ENCODE measurements at places on chromosomes 13 and 19.

DNA sequence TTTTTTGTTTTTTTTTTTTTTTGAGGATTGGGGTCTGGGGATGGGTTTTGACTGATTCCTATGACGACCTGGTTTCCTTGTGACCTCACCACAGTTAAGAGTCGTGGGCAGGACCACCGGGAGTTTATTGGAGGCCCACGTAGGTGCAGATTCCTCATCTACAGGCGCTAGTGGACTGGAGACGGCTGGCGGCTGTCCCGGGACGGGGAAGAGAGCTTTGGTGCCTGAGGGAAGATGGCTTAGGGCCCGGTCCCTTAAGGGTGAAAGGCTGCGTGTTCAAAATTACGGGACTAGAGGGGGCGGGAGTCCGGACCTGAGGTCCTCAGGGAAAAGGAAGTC, 682 bp upstream of the TEAD2 start:
- DNase-seq: no peak

GRCh38 chr13:77918391-77919245, at the start of gene EDNRB:
TSS of gene EDNRB (minus strand) at chr13:77918831. CDS start at chr13:77918573, 258 bp downstream.
- DNase-seq: no peak

- DNase-seq: no peak
These were observed 224.7 kb downstream of the ZNF536 start for GRCh38 chr19:30596813-30597399.

DNA sequence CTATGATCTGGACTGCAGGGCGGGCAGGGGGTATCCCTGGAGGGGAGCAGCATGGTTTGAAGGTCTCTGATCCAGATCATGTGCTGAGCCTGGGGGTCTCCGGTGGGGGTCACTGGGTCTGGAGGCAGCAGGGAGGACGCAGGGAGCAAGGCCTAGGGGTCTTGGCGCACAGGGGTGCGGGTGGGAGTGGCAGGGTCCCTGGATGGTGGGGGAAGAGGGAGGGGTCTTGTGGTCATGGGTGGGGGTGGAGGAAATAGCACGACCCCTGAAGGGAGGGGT, 1.9 kb downstream of the BTBD2 start:
- DNase-seq: no peak

DNA sequence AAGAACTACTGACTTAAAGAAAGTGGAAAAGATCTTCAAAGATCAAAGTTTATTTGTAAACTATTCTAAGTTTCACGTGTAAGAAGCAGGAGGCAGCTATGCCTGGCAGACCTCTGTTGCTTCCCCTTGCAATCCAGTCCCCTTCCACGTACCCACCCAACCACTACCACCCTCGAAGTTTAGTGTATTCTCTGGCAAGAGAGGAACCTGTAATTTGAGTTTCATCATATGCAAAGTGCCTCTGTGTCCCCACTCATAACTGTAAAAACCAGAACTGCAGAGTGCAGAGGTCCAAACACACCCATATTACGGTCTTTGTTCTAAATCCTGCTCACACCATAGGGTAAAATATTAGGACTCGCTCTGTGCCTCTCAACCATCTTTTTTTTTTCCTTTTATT, 75.8 kb upstream of the FRY start:
- DNase-seq: no peak

Measured in kidney epithelial cell (primary cell).